ENCODE measurements at places on chromosomes 3 and 15.

GRCh38 chr3:56837196-56837955, 35.6 kb upstream of the ARHGEF3 start:
- no peak for DNase-seq

- DNase-seq: no peak
These were observed 10.0 kb downstream of the GATA2 start for GRCh38 chr3:128482666-128483656.

DNA sequence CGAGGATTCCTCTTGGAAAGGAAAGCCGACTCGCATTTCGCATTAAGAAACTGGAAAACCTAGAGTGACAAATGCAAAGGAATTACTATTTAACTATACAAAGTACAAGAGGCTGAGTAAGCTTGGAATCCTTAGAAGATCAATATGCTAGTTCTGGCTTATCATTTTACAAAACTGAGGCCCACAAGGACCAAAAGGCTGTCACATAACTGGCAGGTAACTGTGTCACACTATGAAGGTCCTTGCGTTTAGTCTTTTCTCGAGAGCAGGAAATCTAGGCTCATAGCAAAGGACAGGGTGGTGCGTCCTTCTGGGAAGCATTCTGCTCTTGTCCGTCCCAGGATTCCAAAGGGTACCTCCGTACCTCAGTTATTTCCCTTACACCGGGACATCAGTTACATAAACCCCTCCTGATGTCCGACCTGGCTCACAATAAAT, 629 bp downstream of the RPL24 start:
- DNase-seq: no peak

DNA sequence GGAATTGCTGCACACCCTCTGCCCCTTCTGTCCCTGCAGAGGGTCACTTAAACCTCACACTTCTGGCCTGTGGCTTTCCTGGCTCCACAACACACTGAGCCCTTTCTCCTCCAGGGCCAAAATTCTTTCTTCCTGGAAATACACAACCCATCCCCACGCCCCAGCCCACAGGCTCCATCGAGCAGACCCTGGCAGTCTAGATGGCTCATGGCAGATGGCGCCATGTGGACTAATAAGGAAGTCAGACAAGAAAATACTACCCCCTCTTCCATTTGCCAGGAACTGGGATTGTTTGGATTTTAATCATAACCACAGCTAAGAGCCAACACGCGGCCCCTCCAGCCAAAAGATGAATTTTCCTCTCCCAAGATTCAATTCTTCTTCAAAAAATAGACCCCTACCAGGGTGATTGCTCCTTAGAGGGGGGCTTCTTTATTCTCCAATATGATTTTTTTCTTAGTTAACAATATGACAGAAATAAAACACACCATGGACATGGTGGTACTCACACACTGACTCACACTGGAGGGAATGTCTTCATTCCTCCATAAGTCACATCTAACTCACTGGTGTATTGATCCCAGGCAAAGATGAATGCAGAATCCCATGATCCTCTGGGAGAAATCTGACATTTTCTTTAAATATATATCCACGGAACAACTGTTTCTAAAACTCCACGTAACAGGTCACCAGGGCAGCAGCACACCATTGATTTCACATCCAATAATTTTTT, 111.5 kb downstream of the NTRK3 start:
- DNase-seq: no peak

- no peak for DNase-seq
These were observed 13.3 kb upstream of the PARL start for GRCh38 chr3:183898028-183898431.

DNA sequence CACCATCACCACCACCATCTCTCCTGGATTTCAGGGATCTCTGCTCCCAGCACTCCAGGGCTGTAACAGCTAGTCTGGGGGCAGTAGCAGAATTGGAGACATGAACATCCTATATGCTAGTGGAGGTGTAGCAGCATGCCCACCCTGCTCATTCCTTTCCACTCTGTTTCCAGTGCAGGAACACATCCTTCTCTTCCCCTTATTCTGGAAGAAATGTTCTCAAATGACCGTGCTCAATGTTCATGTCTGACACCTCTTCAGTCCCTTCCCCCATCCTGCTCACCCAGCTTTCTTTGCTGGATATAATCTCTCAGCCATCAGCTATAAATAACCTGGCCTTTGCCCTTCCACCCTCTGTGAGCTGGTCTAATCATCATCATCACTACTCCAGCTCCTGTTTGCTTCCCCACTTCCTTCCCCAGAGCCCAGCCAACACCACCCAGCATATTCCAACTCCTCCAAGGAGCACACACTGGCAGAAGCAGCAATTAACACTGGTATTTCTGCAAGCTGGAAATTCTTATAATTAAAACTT, 31.1 kb downstream of the DCLK3 start:
- DNase-seq: no peak

DNA sequence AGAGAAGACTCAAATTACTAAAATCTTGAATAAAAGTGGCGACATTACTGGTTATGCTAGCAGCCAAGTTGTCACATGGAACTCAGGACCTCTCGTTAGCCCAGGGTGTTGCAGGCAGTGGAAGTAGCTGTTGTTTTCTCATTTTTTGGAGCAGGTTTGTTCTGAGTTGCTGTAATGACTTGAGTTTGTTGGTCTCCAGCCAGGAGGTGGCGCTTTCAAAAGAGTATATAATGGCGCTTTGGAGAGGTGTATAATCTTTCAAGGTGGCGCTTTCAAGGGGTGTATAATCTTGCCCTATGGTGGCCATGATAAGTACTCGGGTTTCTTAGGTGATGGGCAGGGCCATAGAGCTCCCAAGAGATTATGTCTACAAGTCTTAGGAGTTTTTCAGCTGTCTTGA, 632.7 kb downstream of the NTRK3 start:
- DNase-seq: peak; percentile 20

DNA sequence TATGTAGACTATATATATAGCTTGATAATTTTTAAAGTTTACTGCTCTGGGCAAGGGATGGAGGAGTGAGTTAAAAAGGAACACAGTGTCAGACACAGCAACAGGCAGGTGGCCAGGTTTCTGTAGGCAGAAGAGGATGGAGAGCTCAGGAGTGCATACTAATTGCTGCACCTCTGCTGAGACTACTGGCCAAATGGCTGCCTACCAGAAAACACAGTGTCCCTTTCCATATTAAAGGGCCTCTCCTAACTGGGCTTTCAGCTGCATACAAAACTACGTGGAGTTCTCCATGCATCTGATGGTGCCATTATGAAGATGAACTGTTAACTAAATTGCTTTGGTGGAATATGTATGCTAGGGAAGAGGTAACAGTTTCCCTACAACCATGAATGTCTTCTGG, 1.8 kb downstream of the ATP13A4 start:
- no peak for DNase-seq

DNA sequence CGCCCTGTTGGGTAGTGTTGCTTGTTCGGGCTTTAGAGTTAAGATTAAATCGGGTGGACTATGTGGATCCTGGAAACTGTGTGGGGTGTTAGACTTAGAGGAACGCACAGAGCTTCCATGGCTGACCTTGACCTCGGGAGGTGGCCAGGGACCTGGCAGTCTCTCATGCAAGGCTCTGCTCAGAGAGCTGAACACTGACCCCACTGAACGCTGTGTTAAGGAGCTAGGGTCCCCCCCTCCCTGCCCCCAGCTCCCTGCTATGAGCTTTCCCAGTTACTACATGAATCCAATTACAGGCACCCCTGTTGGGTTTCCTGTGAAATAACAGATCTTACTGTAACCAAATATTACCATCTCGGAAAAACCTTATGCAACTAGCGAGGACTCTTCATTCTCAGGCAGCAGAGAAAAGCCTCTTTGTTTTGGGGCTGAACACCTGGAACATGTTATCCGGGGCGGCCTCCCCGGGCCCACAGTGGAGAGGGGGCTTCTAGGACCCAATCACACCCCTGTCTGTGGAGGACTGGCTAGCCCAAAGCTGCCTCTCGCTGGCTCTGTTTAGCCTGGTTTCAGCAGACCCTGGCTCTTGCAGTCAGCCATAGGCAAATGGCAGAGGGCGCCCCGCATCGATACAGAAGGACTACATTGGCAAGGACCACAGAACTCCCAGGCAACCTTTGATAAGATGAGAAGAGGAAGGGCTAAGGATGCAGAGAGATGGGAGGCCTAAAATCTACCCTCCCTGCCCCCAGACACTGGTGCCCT, 25.8 kb upstream of the ALDH1A3 start:
- DNase-seq: peak; percentile 34

GRCh38 chr3:117719316-117719926, 1009.8 kb downstream of the TUSC7 start:
- peak; percentile 31 for DNase-seq

GRCh38 chr3:119902061-119902460, 120.2 kb downstream of the NR1I2 start:
- no peak for DNase-seq

DNA sequence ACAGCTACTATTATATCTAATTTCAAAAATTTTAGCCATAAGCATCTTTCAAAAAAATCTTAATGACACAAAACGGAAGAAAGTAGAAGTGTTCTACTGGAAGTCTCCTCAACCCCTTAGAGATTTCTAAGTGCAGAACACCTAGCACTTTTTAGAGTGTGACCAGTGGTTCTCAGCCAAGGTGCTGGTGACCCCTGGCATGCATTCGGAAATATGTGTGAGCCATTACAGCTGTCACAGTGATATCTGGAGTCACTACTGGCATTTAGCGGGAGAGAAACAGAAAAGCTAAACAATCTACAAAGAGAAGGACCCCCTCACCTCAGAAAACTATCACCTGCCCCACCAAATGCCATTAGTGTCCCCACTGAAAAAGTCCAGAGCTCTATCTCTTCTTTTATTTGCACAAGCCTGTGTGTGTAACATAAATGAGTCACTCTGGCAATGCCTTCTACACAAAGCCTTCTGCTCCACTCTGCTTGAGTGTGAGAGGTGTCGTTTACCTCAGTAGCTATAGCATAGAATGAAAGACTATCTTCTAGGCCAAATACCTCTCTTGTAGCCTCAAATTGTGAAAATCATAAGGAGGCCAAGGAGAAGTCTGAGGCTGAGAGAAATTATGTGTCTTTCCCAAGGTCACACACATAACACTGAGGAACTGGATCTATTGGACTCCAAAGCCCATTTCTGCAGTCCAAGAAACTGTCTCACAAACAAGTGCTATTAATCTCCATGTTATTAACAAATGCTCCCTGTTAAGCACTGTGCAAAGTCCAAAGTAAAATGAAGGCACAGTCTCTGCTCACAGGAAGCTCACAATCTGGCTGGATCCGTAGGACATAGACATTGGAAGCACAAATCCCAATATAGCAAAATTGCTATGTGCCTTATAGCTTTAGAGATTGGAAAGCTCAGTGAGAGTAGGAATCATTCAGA, 28.5 kb upstream of the KCNMB2 start:
- no peak for DNase-seq

GRCh38 chr3:191387441-191388077, 57.2 kb upstream of the UTS2B start:
- no peak for DNase-seq

DNA sequence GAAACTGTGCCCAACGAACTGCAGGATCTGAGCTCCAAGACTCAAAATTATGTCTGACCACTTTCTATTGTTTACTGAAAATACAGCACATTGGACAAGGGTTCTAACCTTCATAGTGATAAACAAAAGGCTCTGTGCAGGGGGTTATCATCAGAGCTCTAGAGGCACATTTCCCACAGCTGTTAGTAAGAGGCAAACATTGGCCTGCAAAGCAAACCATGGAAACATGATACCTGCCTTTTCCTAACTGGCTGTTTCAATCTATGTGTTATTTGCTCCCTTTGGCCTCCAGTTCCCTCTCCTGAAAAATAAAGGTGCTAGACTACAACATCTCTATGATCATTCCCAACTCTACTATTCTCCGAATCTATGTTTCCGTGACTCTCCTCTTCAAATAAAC, 159.7 kb upstream of the ARHGEF26 start:
- peak; percentile 33 for DNase-seq

GRCh38 chr3:49593041-49593440, 38.8 kb downstream of the BSN start:
- DNase-seq: no peak

GRCh38 chr3:11820531-11821041, 26.1 kb downstream of the TAMM41 start:
- DNase-seq: peak; percentile 31

DNA sequence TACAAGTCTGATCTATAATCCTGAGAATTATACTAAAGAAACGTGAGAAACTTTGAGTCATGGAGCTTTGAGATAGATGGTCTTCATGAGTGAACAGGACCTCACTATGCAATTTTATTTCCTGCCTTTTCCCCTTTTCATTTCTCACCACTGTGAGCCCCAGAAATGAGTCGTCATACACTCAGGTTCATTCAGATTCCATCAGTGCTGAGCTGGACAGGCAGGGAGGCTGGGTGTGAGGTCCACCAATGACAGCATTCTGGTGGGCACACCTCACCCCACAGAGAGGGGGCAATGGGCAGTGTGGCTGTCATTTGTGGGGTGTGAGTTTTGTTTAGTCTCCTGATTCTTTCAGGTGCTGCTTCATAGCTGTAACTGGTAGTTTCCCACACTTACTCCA, 16.9 kb downstream of the TIGIT start:
- DNase-seq: no peak

DNA sequence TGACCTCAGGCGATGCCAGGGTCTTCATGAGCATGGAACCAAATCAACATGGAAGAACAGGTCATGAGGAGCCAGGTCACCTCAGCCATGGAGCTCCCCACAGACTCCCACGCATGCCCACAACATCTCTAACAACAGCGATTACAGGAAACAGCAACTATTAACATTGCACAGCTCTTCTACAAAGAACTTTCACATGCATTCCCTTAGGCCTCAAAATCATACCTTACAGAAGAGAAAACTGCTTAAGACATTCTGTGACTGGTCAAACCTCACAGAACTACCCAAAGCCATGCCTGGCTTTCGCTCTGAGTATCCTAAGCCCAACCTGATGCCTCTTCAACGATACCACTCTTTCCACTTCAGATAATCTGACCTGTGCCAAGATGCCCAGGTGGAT, 117.8 kb downstream of the OXNAD1 start:
- no peak for DNase-seq

DNA sequence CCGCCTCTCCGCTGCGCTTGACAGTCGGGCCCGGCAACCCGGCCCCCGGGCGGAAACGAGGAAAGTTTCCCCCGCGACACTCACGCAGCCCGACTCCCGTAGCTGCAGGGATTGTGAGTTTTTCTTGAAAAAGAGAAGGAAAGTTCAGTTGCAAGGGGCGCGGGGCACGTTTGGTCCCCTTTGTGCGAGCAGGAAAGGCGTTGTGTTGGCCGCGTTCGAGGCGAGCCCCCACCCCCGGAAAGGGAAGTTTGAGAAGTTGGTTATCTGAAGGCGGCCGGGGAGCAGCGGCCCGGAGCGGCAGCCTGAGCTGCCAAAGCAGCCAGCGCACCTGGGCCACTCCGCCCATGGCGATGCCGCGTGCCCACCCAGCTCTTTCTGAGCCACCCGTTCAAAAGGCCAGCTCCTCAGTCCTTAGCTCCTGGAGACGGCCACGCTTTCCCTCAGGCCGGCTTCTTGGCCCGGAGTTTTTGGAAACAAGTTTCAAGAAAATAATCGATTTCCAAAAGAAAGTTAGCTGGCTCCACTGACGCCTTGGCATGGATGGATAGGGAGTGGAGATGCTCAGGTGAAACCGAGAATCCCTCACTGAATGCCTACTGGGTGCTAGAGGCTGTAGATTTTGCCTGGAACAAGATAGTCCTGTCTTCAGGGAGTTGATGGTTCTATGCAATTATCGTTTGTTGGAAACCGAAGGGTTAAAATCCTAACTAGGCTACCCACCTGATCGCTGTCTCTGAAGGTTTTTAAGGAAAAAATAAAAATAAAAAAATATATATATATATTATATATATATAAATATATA, 832 bp downstream of the TGFBR2 start:
- peak; percentile 67 for DNase-seq

Data from iPS-NIHi11 (cell line).